ENCODE measurements at places on chromosomes 3 and 15.
A peak's percentile ranks its signal among the peaks of the same experiment; 100 is the strongest.

- DNase-seq = no peak
These were observed 10.4 kb upstream of the ARIH1 start for GRCh38 chr15:72463702-72464101.

DNA sequence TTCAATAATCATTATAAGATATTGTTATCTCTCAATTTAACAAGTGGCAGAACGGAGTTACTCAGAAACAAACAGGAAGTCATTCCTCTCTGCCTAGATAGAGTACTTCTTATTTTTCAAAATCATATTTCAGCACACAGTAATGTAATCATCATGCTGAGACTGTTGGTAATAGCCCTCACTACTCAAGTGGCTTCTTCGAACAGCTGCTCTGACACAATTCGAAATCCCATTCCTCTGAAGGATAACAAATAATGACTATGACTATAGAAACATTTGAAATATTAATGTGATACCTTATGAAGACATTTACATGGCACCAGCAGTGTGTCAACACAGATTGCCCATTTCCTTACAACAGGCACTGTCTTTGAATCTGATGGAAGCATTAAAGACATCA lies 1249.8 kb downstream of the NSUN3 start:
- DNase-seq = no peak

DNA sequence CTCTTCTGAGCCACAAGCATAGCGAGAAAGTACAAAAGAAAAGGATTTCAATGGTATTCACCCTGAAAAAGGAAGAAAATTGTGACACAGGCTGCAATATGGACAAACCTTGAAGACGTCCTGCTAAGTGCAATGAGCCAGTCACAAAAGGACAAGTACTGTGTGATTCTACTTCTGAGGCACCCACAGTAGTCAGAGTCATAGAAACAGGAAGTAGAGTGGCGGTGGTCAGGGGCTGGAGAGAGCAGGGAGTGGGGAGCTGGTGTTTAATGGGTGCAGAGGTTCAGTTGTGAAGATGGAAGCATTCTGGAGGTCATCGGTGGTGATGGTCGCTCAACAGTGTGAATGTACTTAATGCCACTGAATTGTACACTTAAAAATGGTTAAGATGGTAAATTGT lies 180.5 kb downstream of the APBA2 start:
- DNase-seq = no peak

DNA sequence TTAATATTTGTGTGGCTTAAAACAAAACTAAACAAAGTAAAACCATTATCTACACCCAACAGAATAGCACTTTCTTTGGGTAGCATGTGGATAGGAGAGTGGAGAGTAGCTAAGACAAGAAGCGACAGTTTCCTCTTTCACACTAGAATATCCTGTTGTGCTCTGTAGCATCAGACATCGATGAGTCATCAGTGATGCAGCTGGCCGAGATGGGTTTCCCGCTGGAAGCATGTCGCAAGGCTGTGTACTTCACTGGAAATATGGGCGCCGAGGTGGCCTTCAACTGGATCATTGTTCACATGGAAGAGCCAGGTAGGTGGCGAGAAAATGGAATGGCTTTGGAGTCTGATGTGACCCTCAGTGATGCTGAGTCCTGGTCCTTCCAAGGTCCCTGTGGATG lies 108.1 kb downstream of the USP13 start:
- peak; percentile 53 for DNase-seq

DNA sequence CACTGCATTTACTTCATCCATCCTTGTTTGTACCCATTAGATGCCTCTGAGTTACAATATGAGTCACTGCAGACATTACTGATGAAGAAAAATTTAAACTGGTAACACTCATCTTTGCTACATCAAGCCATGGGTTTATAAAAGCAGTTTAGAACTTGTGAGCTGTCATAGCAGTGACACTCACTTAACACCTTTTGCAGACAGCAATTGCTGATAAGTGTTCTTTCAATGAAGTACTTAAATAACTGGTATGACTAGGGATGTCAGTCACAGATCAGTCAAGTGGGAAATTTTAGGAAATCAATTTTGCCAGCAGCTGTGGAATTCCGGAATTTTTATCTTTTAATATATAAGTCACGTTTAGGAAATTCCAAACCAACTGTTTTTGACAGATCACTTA lies 643.0 kb downstream of the TBL1XR1 start:
- peak; percentile 8 for DNase-seq

DNA sequence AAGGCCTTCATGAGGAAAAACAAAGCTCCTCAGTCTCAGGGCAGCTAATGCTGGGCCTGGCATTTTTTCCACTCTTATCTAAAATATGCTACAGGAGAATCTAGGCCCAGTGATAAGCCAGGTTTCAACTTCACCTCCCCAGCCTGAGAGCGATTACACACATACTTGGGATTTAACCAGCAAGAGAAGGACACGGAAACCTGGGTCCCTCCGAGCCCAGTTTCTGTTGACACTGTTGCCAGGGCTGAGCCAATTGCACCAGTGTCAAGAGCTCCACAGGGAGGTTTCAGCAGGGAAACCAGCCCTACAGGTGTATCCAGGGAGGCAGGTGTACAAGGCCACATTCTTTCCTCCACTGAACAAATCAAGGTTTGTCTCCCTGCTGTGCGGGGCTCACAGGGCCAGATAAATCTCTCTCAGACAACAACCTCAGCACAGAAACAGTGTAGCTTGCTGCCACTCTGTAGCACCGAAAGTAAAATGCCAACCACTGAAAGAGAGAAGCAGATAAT lies 85.4 kb downstream of the MAGI1 start:
- DNase-seq = no peak

GRCh38 chr3:123568875-123569274 lies 16.0 kb downstream of the HACD2 start:
- no peak for DNase-seq

DNA sequence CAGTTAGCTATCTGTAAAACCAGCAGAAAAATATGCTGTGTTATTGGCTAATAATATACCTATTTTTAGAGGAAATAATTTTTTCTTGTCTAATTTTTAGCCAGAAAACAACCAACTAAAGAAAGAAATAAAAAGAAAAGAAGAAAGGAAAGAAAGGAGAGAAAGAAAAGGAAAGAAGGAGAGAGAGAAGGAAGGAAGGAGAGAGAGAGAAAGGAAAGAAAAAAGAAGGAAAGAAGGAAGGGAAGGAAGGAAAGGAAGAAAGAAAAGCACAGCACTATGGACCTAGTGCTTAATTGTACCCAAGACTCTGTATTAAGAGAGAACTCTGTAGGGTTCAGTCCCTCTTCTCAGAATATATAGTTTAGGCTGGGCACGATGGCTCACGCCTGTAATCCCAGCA lies 3.3 kb upstream of the PAQR9 start:
- no peak for DNase-seq

- peak; percentile 94 for DNase-seq
These were observed 12.8 kb downstream of the IQGAP1 start for GRCh38 chr15:90400759-90401314.

- DNase-seq = no peak
These were observed 12.1 kb downstream of the SGO1 start for GRCh38 chr3:20173844-20174410.

DNA sequence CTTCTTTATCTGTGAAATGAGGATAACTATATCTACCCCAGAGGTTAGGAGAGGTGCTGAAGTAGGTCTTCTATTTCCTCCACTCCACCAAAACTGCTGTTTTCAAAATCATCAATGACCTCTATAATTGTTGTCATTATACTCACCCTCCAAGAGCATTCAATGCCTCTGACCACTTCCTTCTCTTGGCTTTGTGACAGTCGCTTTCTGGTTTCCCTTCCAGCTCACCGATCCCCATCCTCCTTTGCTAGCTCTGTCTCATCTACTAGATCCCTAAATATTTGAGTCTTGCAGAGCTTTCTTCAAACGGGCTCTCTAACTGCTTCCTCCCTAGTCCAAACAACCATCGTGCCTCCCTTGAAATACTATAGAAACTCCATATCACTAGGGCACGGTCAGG lies 153.5 kb downstream of the RPLP1 start:
- no peak for DNase-seq

DNA sequence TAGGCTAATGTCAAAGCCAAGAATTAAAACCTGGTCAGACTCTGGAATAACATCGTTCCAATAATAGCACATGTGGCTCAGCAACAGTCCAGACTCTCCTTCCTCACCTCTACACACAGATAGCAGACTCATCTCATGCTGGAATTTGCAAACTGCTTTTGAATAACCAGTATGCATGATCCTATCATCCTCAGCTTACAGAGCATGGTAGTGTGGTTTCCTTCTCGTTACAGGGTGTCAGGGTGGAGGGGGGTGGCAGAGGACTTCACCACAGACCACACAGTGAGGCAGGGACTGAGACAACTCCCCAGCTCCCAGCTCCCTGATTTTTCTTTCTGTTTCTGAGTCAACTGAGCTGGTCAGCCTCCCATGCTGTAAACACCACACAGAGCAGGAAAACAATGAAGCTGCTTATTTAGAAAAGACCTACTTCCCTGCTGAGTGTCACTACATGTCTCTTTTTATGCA lies 101.6 kb downstream of the RPL22L1 start:
- peak; percentile 92 for DNase-seq

DNA sequence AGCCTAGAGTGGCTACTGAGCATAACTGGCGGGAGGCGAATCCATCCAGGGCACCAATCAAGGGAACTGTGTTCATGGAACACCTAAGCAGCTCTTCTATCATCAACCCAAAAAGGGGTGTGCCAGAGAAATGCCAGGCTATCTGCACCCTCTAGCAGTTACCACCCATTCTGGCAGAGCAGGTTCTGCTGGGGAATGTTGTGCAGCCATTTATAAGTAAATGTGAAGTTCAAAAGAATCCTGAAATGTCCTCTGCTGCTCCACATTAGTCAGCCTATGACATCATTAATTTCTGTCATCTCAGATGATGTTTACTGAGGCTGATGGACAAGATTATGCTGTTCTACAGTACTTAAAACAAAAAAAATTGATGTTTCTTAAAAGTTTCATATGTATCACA lies 7.7 kb downstream of the SKIC8 start:
- no peak for DNase-seq

- DNase-seq = peak; percentile 69
These were observed 180.1 kb downstream of the RORA start for GRCh38 chr15:61049028-61049427.

DNA sequence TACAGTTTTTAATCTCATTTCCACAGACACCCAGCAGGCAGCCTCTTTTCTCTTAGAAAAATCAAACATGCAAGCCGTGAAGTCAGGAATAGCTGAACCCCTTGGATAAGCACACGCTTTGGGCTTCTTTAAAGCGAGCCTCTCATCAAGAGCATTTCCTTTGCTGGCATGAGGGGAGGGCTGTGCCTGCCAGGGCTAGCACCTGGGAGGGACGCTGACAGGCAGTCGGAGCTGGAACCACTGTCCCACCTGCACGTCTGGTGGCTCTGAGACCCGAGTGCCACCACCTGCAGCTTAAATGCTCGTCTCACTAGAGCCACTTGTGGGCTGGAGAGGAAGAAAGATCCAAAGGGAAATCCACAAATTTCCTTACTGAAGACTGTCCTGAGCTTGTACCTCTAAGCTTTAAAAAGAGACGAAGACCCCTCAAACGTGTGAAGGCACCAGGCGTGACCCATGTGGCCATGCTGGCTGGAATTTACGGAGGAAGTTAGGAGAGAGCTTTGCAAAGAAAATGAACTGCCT lies 9.4 kb downstream of the MAP6D1 start:
- no peak for DNase-seq

GRCh38 chr3:106827515-106828213 lies 549.6 kb upstream of the CCDC54 start:
- peak; percentile 64 for DNase-seq

GRCh38 chr3:85589145-85589544 lies 630.4 kb downstream of the CADM2 start:
- peak; percentile 80 for DNase-seq

DNA sequence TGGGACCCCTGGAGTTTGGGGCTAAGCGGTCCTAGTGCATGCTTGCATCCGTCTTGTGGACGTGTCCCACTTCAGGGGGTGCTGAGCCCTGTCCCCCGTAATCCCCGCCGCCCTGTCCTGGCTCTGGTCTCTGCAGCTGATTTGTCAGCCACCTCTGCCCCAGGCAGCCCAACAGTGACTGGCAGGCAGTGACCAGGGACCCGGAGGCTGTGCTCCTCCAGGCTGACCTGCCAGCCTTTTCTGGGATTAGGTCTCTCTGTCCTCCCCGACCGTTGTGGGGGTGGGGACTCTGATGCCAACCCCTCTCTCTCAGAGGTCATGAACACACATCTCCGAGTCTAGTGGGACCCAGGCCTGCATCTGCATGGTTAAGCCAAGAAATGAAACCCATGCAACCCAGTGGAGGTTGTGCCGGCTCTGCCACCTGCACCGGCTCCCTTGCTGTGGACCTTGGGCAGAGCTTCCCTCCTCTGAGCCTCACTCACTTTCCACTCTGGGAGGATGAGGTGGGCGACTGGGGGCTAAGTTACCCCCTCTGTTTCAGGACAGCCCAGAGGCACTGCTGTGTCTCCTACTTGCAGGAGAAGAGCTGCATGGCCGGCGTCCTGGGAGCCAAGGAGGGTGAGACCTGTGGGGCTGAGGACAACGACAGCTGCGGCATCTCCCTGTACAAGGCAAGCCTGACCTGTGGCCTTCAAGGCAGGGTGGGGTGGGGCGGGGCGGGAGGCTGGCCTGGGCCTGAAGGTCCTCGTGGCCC lies 60.2 kb downstream of the FBLN2 start:
- no peak for DNase-seq

DNA sequence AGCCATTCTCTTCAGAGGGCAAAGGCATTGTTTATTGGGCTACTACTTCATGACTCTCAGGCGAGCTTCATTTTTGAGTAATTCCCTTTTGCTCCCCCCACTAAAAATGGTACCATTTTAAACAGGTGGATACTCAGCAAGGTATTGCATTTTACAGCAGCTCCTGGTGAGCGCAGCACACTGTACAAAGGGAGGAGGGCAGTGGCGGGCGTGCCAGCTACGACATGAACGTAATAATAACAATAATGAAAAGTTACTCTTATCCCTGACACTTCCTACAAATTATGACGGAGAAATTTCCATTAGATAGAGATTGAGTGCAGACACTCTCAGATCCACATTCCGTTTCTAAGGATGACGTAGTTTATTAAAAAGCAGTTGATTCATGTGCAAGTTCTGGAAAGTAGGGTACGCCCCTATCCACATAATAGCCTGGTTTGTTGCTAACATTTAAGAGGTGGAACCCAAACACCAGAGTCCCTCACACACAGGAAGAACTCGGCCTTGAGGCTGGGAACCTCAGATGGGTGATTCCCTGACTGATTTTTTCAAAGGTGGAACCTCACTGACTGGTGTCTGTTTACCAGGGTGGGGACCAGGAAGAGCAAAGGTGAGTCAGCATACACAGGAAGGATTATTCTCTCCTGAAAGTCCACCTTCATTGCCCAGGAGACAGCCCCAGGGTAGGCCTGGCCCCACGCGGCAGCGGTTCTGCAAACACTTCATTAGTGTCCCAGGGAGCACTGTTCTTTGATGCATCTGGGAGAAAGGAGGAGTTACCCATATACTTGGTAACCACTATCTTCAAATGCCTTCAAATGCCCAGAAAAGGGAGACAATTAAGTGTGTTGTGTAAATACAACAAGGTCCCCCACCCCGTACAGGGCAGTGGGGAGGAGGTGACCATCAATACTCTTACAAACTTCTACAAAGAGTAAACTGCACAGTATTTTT lies 69.9 kb downstream of the LDHAL6B start:
- no peak for DNase-seq

DNA sequence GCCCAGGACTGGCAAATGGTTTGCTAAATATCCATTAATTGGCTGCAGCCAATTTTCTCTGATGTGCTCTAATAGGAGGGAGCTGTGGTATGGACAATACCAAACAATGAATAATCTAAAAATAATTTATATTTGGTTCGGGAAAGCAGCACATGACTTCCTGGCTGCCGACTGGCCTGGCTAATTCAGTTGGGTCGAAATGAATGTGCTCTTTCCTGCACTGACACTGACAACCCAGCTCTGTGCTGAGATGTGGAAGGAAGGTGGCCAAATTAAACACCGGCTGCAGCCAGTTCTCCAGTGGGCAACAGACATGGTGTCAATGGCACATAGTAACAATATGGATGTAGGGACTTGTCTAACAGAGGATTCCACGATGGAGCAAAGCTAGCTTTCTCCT lies 21.1 kb upstream of the COLQ start:
- DNase-seq = no peak

Measured in fibroblast of skin of right biceps (primary cell).